WTC11 (cell line): ENCODE measurements at places on chromosomes 2 and 18. TPM values are rescaled to one million over a fixed set of nuclear protein-coding genes. Genes with fewer than 3 reads are reported as not detected.
A peak's percentile ranks its signal among the peaks of the same experiment; 100 is the strongest.

Gene FBXO41
- total RNA-seq, result 19.2 to 21.5 TPM (median 21.1 TPM) in 3 replicates

DNA sequence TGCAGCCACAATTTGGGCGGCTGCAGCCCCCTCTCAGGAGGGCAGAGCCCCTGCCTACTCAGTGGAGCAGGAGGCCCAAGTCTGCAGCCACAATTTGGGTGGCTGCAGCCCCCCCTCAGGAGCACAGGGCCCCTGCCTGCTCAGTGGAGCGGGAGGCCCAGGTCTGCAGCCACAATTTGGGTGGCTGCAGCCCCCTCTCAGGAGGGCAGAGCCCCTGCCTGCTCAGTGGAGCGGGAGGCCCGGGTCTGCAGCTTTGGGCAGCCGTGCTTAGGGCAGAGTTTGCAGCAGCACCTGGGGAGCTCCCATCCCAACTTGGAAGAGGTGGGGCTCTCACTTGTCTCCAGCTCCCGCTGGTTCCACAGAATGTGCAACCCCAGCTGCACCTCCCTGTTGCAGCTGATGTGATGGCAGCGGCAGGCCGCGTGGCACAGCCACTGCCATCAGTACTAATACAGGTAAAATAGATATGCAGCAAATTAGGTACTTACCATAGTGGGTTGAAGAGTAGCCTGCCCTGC lies 99.4 kb downstream of the TWIST2 start:
- no peak for DNase-seq
- no peak overlapping the region for H3K4me3 ChIP-seq
- no peak overlapping the region for H3K27ac ChIP-seq
- H3K4me1 ChIP-seq, result peaks cover 4% of the 10 kb centered on the region; the same call in 1 of the 2 replicates
- no peaks in the 10 kb centered on the region for H3K27me3 ChIP-seq
- H3K36me3 ChIP-seq, result no peaks in the 10 kb centered on the region

DNA sequence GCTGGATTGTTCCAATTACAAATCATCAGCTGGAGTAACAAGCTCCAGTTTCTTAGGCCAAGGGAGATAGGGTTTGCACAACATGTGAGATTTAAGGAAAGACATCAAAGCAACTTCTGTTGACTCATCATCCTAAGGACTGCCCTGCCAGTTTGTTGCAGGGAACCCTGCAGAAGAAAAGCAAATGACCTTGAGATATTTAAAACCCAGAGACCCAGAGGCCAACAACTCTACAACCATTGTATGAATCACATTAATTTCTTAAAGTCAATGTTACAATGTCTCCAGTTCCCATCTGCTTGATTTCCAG lies 491.8 kb upstream of the ACVR2A start:
- no peaks in the 10 kb centered on the region for H3K36me3 ChIP-seq
- no peak for DNase-seq
- no peak overlapping the region for H3K27ac ChIP-seq
- no peak overlapping the region for H3K4me3 ChIP-seq
- H3K27me3 ChIP-seq, result no peaks in the 10 kb centered on the region

Gene CXCR2
- 0.34 to 0.96 TPM (median 0.87 TPM) in 3 replicates for total RNA-seq

Gene RTP5
- not detected in 3 replicates for total RNA-seq

GRCh38 chr2:213145715-213146242 lies 5.6 kb downstream of the IKZF2 start:
- no peak for DNase-seq
- no peaks in the 10 kb centered on the region for H3K27me3 ChIP-seq
- H3K36me3 ChIP-seq, result no peaks in the 10 kb centered on the region
- no peak overlapping the region for H3K27ac ChIP-seq
- peaks cover 12% of the 10 kb centered on the region for H3K4me1 ChIP-seq

DNA sequence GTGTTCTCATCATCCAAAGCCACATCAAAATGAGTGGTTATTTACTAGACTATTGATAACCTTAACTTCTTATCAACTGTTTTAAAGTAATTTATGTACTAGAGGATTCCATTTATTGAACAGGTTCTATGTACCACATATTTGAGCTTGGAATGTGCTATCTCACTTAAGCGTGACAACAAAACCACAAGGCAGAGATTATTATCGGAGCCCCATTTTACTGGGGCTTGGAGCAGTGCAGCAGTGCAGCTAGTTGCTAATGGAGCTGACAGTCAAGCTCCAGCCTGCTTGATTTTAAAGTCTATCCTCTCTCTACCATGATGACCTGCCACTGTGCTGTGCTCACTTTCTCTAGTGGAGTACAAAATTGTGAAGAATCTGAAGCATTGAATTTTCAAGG lies 24.6 kb downstream of the GCG start:
- 0 out of 2 replicates have a peak, but pooled peaks cover 4% of the 10 kb centered on the region for H3K4me1 ChIP-seq
- H3K27ac ChIP-seq, result no peak overlapping the region
- H3K27me3 ChIP-seq, result no peaks in the 10 kb centered on the region

GRCh38 chr2:212141499-212141898 lies 397.1 kb downstream of the ERBB4 start:
- H3K36me3 ChIP-seq, result no peaks in the 10 kb centered on the region
- H3K27ac ChIP-seq, result no peak overlapping the region
- DNase-seq, result no peak
- no peaks in the 10 kb centered on the region for H3K4me1 ChIP-seq

GRCh38 chr18:42838546-42839145 lies 276.8 kb downstream of the RIT2 start:
- H3K27me3 ChIP-seq, result no peaks in the 10 kb centered on the region
- no peak overlapping the region for H3K27ac ChIP-seq
- no peak for DNase-seq
- H3K4me1 ChIP-seq, result peaks cover 19% of the 10 kb centered on the region
- no peaks in the 10 kb centered on the region; the same call in 1 of the 2 replicates for H3K36me3 ChIP-seq

Gene ALLC
- not detected in 3 replicates for total RNA-seq

Gene GKN2
- total RNA-seq, result not detected in 3 replicates

DNA sequence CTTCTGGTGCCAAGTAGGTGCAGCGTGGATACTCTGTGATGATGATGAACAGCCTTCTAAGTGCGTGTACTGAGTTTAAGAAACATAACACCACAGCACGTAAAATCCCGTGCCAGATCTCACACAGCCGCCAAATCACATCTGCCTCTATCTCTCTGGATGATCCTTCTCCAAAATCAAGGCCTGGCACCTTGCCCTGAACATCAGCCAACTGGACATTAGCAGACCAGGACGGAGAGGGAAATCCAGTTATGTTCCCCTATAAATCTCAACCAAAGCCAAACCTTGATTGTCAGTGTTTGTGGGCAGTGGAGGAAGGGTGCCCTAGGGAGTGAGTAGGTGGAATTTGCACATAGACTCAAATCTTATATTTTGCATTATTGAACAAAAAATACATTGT lies 164.3 kb downstream of the MIB1 start:
- no peaks in the 10 kb centered on the region for H3K4me1 ChIP-seq
- no peak overlapping the region for H3K27ac ChIP-seq
- H3K4me3 ChIP-seq, result no peak overlapping the region
- DNase-seq, result no peak
- H3K27me3 ChIP-seq, result peaks cover 49% of the 10 kb centered on the region

Gene SMCHD1
- 30.6 to 33.0 TPM (median 30.9 TPM) in 3 replicates for total RNA-seq

- no peaks in the 10 kb centered on the region for H3K36me3 ChIP-seq
- DNase-seq, result no peak
- H3K4me1 ChIP-seq, result peaks cover 14% of the 10 kb centered on the region
- H3K27ac ChIP-seq, result peak overlapping the region; percentile 4; the same call in 1 of the 2 replicates
- no peaks in the 10 kb centered on the region for H3K27me3 ChIP-seq
Observed at GRCh38 chr2:145799595-145800108, 1279.7 kb upstream of the ZEB2 start.

- DNase-seq, result no peak
- H3K27ac ChIP-seq, result no peak overlapping the region
- H3K4me3 ChIP-seq, result no peak overlapping the region
- H3K27me3 ChIP-seq, result no peaks in the 10 kb centered on the region
- H3K36me3 ChIP-seq, result no peaks in the 10 kb centered on the region
Observed at GRCh38 chr2:149994057-149994728, 406.6 kb upstream of the MMADHC start.

Gene EFR3B
- total RNA-seq, result 8.9 to 10.1 TPM (median 9.7 TPM) in 3 replicates

Gene DTYMK
- total RNA-seq, result 79.9 to 88.1 TPM (median 87.7 TPM) in 3 replicates

GRCh38 chr2:96930351-96931010 lies 55.9 kb downstream of the FAM178B start:
- H3K4me1 ChIP-seq, result peaks cover 22% of the 10 kb centered on the region
- H3K27me3 ChIP-seq, result peaks cover 10% of the 10 kb centered on the region
- H3K27ac ChIP-seq, result no peak overlapping the region

DNA sequence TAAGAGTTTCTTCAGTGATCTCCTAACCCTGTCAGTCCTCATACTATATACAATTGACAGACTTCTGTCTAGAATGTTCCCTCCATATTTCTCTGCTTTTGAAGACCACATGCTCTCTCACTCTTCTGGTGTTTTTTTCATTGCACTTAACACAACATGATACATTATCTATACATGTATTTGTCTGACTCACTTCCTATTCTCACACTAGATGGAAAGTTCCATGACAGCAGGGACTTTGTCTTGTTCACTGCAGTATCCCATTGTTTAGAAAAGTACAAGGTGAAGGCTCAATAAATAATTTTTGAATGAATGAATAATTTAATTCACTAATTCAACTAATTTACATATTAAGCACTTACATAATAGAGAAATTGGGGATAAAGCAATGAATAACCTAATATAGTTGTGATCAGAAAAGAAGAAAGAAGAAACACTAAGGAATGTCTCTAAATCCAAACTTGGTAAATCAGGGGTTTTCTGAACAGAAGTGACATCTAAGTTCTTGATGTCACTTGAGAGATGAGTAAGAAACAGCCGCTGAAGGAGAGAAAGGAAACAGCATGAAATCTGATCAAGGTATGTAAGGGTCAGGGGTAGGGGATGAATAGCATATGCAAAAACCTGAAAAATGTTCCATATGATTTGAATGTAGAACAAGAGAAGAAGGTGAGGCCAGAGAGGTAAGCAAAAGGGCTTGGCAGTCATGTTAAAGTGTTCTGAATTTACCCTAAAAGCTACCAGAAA lies 42.4 kb downstream of the MBD2 start:
- H3K4me3 ChIP-seq, result no peak overlapping the region
- H3K36me3 ChIP-seq, result peaks cover 3% of the 10 kb centered on the region
- H3K27me3 ChIP-seq, result no peaks in the 10 kb centered on the region
- H3K4me1 ChIP-seq, result no peaks in the 10 kb centered on the region
- H3K27ac ChIP-seq, result no peak overlapping the region

Gene C2orf42
- 6.8 to 13.1 TPM (median 10.2 TPM) in 3 replicates for total RNA-seq

DNA sequence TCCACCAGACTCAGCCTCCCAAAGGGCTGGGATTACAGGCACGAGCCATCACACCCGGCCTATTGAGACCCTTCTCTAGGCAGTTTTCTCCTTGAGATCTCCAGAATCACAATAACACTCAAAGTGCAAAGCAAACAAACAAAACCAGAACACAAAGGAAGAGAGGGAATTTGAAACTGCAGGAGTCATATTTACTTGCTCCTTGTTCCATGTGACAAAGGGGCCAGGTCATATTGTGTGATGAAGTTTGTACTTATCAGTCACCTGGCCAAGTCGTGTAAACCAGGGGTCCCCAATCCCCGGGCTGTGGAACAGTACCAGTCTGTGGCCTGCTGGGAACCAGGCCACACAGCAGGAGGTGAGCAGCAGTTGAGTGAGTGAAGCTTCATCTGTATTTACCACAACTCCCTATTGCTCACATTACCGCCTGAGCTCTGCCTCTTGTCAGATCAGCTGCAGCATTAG lies 26.5 kb downstream of the SCYGR8 start:
- no peaks in the 10 kb centered on the region for H3K27me3 ChIP-seq
- no peak for DNase-seq
- H3K4me1 ChIP-seq, result peaks cover 29% of the 10 kb centered on the region
- H3K36me3 ChIP-seq, result no peaks in the 10 kb centered on the region
- no peak overlapping the region for H3K4me3 ChIP-seq

Gene BMP10
- total RNA-seq, result not detected in 3 replicates

Gene GYPC
- 21.9 to 28.1 TPM (median 23.9 TPM) in 3 replicates for total RNA-seq

- H3K36me3 ChIP-seq, result no peaks in the 10 kb centered on the region
- H3K4me3 ChIP-seq, result no peak overlapping the region
- DNase-seq, result no peak
- no peak overlapping the region for H3K27ac ChIP-seq
- H3K27me3 ChIP-seq, result no peaks in the 10 kb centered on the region
Observed at GRCh38 chr2:198116756-198117155, 312.4 kb downstream of the PLCL1 start.

DNA sequence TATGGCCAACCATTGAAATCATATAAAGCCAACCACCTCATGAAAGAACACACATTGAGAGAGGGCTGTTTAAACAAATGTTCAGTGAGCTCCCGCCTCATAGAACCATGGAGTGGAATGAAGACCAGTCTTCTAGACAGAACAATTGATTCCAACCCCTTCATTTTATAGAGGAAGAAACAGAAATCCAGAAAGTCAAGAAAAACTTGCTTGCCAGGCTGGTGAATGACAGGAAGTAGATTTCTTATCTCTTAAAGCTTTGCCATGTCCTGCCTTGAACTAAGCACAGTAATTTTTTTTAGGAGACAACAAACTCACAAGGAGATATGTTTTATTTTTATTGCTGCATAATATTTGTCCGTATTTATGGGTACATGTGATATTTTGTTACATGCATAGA lies 16.5 kb upstream of the NRP2 start:
- H3K4me1 ChIP-seq, result peaks cover 14% of the 10 kb centered on the region
- no peak overlapping the region for H3K27ac ChIP-seq
- no peak overlapping the region for H3K4me3 ChIP-seq
- H3K27me3 ChIP-seq, result no peaks in the 10 kb centered on the region; the same call in none of the 2 replicates
- no peak for DNase-seq
- H3K36me3 ChIP-seq, result peaks cover 12% of the 10 kb centered on the region

- peaks cover 56% of the 10 kb centered on the region for H3K4me1 ChIP-seq
- H3K4me3 ChIP-seq, result no peak overlapping the region
- peaks cover 4% of the 10 kb centered on the region; the same call in 1 of the 2 replicates for H3K36me3 ChIP-seq
- DNase-seq, result no peak
Observed at GRCh38 chr18:27719680-27720079, 457.2 kb downstream of the CDH2 start.

DNA sequence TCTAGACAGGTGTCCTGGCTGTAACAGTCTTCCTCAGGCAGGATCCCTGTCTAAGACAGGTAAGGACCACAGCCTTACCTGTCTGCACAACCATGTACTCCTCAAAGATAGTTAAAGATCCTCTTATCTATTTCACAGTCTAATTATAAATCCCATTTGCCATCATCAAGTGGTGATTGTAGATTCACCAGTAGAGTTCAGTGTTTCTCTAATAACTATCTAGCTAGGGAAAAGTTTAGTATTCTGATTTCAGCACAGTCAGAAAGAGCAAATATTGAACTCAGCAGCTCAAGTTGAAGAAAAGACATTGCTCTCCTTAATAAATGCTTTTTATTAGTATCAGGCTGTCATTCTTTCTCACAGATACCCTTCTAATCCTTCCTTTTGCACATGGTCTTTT lies 1305.5 kb upstream of the NXPH2 start:
- no peak for DNase-seq
- no peaks in the 10 kb centered on the region for H3K27me3 ChIP-seq
- H3K36me3 ChIP-seq, result no peaks in the 10 kb centered on the region

Gene NFE2L2
- 21.4 to 26.3 TPM (median 22.7 TPM) in 3 replicates for total RNA-seq
